ENCODE measurements at places on chromosomes 3 and 15.

- no peak for DNase-seq
These were observed 83.6 kb downstream of the SLC7A14 start for GRCh38 chr3:170502297-170502696.

DNA sequence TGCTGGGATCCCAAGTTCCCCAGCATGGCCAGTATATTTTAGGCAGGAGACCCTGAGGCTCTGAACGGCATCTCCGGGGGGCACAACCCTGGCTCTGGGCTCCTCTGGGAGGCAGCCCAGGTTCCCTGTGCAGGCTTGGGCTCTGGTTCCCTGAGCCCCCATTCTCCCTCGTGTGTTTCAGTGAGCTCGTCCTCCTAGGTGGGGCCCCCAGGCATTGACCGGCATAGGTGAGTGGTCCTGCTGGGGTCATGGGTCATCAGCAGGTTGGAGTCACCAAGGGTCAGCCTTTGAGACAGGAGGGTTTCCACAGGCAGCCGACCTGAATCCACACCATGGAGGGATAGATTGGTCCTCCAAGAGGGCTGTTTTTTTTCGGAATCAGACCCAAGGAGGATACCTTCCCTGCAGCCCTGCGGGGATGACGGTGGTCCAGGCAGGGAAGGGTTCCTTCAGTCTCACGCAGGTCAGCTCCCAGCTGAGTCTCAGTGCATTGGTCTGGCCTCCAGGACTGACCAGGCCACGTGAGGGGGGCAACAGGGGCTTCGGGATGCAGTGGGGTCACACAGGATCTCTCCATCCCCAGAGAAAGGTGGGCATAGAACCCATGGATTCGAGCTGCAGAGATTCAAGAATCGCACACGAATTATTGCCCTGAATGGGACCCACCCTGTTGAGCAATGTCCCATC, 226.0 kb downstream of the SNRPN start:
- DNase-seq, result no peak

- DNase-seq, result no peak
These were observed 91.9 kb downstream of the MB21D2 start for GRCh38 chr3:192825657-192826200.

DNA sequence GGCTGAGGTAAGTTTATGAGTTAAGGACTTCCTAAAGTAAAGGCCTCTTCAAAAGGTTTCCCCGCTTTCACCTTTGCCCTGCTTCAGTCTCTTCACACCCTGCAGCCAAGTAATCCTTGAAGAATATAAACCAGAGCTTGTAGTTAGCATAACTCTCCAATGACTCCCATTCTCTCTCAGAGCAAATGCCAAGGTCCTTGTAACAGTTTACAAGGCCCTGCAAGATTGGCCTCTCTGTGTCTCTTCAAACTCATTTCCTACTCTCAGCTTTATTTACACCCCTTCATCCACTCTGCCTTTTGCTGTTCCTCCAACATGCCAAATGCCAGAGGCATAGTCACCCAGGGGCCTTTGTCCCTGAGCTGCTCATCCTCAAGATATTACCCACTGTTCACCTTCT, 60.5 kb upstream of the MME start:
- no peak for DNase-seq

DNA sequence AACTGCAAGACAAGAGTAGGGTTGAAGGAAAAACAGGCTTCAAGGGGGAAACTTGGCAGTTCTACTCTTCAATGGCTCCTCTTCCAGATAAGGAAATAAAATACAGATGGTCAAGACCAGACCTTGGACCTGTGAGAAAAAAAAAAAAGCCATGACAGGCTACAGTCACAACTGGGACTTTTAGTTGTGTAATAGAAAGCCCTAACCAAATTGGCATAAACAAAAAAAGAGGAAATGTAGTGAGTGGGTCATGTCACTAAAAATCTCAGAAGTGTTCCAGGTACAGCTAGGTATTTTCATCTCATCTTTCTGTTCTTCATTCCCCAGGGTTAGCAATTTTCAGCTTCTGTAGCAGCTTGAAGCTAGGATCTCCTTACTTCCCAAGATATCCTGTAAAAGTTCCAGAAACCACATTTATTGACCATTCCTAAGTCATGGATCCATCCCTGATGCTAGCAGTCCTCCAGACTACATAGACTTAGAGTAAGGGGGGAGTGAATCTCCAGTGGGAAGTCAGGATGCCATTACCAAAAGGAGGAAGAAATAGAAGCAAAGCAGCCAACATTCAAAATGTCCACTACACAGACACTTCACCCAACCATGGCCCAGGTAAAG, 61.0 kb upstream of the CSTA start:
- no peak for DNase-seq

GRCh38 chr15:62104401-62104800, 37.6 kb downstream of the C2CD4A start:
- no peak for DNase-seq

DNA sequence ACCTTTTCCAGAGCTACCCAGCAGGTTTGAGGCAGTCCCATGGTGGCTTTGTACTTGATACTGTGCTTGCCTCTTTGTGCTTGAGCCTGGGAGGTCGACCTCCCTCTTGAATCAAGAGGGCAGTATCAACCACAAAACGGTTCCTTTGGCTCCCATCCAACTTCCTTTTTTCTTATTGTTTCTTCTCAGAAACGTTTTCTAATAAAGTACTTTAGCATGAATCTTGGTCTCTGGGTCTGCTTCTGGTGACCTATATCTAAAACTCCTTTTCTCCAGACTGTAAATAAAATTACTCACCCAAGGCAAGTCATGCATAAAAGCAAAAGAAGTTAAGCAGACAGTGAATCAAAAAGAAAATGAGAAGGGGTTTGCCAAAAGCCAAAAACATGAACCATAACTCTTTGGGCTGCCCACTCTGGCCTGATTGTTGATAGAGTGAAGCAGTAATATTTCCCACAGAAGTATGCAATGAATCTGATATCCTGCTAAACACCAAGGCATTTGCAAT, 112.2 kb upstream of the SLC4A7 start:
- DNase-seq, result no peak

DNA sequence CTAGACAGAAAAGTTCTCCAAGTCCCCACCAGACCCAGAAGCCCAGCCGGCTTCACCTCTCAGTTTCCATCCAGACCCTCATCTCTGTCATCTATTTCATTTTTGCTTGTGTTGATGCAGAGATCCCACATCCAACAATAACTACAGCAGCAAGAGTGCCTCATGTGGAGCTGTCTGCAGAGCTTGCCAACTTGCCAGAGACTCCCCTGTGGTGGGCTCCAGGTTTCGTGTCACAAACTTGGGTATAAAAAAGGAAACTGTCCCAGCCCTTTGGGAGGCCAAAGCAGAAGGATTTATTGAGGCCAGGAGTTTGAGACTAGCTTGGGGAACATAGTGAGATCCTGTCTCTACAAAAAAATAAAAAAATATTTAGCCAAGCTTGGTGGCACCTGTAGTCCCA, 182.4 kb upstream of the ATP10A start:
- no peak for DNase-seq

DNA sequence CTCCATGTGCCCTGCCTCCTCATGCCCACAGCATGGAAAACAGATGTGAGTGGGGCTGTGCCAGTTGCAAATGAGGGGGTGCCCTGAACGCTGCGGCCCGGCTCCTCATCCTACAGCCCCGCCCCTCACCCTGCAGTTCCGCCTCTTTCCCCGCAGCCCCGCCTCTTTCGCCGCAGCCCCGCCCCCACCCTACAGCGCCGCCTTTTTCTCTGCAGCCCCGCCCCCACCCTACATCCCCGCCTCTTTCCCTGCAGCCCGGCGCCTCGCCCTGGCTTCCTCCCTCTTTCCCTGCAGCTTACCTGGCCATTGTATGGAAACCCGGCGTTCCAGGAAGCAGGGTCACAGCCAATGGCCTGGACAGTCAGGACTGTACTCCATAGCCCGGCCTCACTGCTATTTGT, 284.9 kb downstream of the TLE3 start:
- DNase-seq, result no peak

DNA sequence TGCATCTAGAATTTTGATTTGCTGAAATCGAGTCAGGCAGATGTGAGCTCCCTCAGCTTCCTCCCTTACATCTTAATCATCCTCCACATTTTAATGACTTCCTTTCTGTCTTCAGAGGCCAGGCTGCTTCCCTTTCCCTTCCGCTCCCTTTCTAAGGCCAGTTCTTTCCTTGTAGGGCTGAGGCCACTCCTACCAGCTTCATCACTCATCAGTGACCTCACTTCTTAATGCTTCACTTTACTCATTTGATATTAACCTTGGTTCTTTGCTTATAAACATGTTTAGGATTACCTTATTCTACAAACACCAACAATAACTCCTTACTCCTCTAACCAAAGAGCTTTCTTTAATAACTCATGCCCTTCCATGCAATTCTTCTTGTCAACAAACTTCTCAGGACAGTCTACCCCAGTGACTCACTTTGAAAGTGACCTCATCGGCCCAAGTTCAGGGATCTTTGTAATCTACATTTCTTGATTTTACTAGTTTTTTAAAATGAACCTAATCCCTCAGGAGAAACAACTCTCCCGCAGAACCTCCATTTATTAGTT, 23.9 kb downstream of the ILDR1 start:
- no peak for DNase-seq
